NCI-H1092 (cell line): ENCODE measurements at places on chromosomes 5 and 9.

GRCh38 chr5:40223884-40224402 is 455.8 kb upstream of the PTGER4 start:
- no peak for DNase-seq

DNA sequence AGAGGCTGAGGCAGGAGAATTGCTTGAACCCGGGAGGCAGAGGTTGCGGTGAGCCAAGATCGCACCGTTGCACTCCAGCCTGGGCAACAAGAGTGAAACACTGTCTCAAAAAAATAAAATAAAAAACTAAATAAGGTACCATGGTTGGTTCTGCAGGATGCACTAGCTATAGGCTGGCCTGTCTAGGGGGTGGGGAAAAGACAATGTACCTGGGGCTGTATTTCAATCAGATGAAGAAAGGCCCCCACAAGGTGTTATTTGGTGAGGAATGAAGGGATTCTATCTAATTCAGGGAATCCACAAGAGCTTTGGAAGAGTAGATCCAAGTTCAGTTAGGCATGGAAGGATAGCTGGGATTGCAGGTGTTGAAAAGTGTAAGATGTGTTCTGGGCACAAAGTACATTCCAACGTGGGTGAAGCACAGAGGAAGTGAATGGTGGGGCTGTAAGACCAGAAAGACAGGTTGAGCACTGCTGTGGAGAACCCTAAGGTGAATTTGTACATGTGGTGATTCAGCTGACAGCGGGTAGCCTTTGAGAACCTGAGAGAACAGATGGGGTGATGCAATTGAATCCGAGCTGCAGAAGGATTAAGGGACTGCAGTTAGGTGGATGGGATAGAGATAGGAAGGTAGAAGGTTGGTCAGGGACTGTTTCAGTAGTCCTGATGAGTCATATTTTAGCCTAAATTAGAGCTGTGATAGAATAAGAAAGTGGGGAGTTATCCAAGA is 71.8 kb downstream of the CAST start:
- DNase-seq, result no peak

- DNase-seq, result peak; percentile 28
These were observed 49.0 kb downstream of the PSD2 start for GRCh38 chr5:139844472-139845145.

- peak; percentile 40 for DNase-seq
These were observed at the start of gene PHF19 for GRCh38 chr9:120876842-120877240. PHF19 (minus strand) TSS chr9:120877188; CDS start chr9:120874741, 2,447 bp downstream.

DNA sequence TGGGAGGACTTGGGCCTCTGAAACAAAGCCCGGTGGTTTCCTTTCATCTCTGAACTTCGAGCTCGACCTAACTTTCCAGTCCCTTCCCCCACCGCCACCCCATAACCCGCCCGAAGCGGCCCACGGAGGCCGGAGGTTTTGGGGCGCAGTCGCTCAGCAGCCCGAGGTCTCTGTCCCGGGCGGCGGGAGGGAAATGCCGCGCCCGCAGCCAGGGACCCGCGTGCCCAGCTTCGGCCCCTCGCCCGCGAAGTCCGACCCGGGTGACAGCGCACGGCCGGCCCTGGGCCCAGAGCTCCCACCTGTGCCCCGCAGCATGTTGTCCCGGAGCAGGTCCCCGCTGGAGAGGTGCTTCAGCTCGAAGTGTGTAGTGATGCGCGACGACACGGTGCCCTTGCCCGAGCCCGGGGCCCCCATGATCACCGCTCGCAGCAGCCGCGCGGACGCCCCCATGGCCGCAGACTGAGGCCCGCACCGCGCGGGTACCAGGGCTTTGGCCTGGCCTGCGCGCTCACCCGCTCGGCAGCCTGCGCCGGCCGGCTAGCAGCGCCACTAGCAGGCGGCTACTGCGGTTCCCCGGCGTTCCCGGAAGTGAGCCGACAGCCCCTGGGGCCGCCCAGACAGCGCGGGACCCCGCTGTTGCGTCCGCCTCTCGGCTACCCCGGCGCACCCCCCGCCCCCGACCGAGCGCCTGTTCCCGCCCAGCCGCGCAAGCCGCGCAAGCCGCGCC is at the start of gene AK3:
Gene AK3, minus strand, starts transcription at position 565 of the 727 bp plus-strand sequence. Its CDS starts 115 bp downstream, at position 450.
- peak; percentile 83 for DNase-seq

- DNase-seq, result no peak
These were observed 45.2 kb upstream of the GLIPR2 start for GRCh38 chr9:36091026-36091953.

GRCh38 chr5:132493241-132493640 is 2.7 kb upstream of the IRF1 start:
- DNase-seq, result no peak
